ENCODE measurements at places on chromosomes 12 and 14. TPM values are rescaled to one million over a fixed set of nuclear protein-coding genes. Genes with fewer than 3 reads are reported as not detected.

GRCh38 chr14:31228533-31228932 lies 20.9 kb upstream of the HECTD1 start:
- no peak overlapping the region for H3K4me3 ChIP-seq
- H3K27ac ChIP-seq = no peak overlapping the region
- no peak for DNase-seq
- no peaks in the 10 kb centered on the region for H3K27me3 ChIP-seq
- H3K4me1 ChIP-seq = peaks cover 3% of the 10 kb centered on the region

- no peaks in the 10 kb centered on the region for H3K36me3 ChIP-seq
- H3K27ac ChIP-seq = no peak overlapping the region
- no peaks in the 10 kb centered on the region for H3K27me3 ChIP-seq
- peaks cover 3% of the 10 kb centered on the region for H3K4me1 ChIP-seq
- H3K4me3 ChIP-seq = no peak overlapping the region
These were observed 16.1 kb upstream of the CD69 start for GRCh38 chr12:9776781-9777180.

DNA sequence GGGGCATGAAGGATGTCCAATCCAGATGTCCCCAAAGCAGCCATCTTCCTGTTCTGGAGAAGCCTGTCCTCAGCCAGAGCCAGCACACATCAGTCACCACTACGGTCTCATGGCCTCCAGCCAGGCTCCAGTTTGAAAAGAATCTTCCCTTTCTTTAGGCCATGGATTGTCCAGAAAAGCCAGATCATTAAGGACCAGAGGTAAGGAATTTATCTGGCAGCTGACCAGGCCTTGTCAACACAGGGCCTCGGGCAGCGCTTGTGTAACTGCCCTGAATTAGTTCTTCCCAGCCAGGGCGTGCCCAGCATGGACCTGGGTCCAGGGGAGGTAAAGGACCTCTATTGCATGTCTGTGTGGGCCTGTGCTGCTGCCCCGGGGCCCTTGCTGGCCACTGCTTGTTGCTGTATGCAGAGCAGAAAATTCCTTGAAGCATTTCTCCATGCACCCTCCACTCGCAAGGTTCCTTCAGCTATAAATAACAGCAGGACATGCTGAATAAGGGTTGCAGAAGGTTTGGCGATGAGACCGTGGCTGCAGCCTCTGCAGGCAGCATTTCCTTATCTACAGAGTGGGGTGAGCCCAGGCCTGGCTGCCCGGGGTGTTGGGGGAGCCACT lies 21.7 kb upstream of the VPS37B start:
- no peak overlapping the region for H3K4me3 ChIP-seq
- H3K27me3 ChIP-seq = no peaks in the 10 kb centered on the region
- DNase-seq = no peak

GRCh38 chr14:77554207-77554606 lies 55.6 kb upstream of the ISM2 start:
- H3K36me3 ChIP-seq = peaks cover 66% of the 10 kb centered on the region
- H3K27me3 ChIP-seq = no peaks in the 10 kb centered on the region
- H3K4me1 ChIP-seq = peaks cover 36% of the 10 kb centered on the region
- H3K27ac ChIP-seq = peak overlapping the region; percentile 46
- DNase-seq = peak; percentile 37

DNA sequence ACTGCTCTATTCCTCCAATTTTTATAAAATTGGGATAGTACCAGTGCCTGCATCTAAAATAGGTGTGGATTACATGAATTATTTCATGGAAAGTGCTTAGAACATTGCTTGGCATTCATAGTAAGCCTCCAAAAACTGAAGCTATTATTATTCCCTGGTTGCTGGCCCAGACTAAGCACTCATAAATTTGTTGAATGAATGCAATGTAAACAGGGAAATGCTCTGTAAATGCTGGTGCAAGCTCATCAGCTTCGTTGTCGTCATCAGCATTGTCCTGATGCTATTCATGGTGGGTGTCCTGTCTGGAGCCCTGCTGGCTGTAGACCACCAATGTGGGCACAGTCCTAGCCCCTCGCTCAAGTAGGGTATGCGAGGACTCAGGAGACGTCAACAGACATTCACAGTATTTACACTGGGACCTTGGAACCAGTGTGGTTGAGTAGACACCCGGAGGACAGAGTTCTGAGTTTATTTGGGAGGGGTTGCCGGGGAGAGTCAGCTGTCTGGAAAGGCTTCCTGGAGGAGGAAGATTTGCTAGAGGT lies 16.5 kb downstream of the BDKRB2 start:
- H3K4me1 ChIP-seq = no peaks in the 10 kb centered on the region
- DNase-seq = no peak
- peaks cover 10% of the 10 kb centered on the region for H3K27me3 ChIP-seq
- no peaks in the 10 kb centered on the region for H3K36me3 ChIP-seq
- H3K4me3 ChIP-seq = no peak overlapping the region
- no peak overlapping the region for H3K27ac ChIP-seq

GRCh38 chr12:110849748-110850403 lies 3.1 kb downstream of the CCDC63 start:
- H3K4me1 ChIP-seq = peaks cover 4% of the 10 kb centered on the region
- no peaks in the 10 kb centered on the region for H3K27me3 ChIP-seq
- DNase-seq = no peak

DNA sequence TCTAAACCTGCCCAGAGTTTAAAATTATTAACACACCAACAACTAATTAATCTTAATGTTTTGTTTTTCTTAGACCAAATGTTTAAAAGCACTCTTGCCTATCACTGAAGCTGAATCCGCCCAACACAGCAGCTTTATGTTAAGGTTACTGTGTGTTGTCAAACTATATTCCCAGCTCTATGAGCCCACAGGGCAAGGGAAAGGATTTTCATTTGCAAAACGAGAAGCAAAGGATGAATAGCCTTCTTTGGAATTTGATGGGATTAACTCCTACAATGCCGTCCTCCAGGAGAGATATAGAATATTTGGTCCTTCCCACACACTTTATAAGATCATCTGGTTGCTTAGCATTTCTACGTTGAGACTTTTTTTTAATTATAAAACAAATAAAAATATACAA lies 43.7 kb downstream of the DUSP16 start:
- no peaks in the 10 kb centered on the region for H3K27me3 ChIP-seq
- no peak overlapping the region for H3K27ac ChIP-seq
- H3K4me3 ChIP-seq = no peak overlapping the region
- H3K4me1 ChIP-seq = no peaks in the 10 kb centered on the region
- DNase-seq = no peak

GRCh38 chr14:70652871-70653270 lies 11.2 kb downstream of the TTC9 start:
- DNase-seq = no peak
- H3K36me3 ChIP-seq = no peaks in the 10 kb centered on the region
- H3K4me3 ChIP-seq = no peak overlapping the region

- no peak overlapping the region for H3K4me3 ChIP-seq
- H3K27ac ChIP-seq = no peak overlapping the region
- H3K36me3 ChIP-seq = no peaks in the 10 kb centered on the region
- DNase-seq = no peak
- H3K27me3 ChIP-seq = no peaks in the 10 kb centered on the region
These were observed 116.3 kb downstream of the TMTC3 start for GRCh38 chr12:88258396-88258795.

DNA sequence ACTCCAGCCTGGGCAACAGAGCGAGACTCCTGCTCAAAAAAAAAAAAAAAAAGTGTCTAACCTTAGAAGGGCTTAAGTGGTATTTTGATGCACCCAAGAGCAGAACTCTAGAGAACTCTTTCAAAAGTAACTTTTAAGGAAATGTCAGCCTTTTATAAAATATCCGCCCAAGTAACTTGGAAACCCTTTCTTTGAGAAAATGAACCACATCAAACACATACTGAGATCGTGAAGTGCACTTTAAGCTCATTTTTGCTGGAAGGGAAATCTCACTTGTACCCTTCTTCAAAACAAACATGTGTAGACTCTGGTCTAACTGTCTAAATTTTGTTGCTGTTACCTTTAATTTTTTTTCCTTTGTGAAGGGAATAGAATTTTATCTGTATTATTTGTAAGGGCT lies 5.5 kb downstream of the C12orf56 start:
- no peaks in the 10 kb centered on the region for H3K36me3 ChIP-seq
- no peak for DNase-seq
- no peak overlapping the region for H3K27ac ChIP-seq
- H3K4me1 ChIP-seq = peaks cover 3% of the 10 kb centered on the region
- H3K4me3 ChIP-seq = no peak overlapping the region

- no peak overlapping the region for H3K27ac ChIP-seq
- no peak overlapping the region for H3K4me3 ChIP-seq
- no peaks in the 10 kb centered on the region for H3K4me1 ChIP-seq
- peaks cover 31% of the 10 kb centered on the region for H3K36me3 ChIP-seq
- no peak for DNase-seq
These were observed 141.6 kb downstream of the ITPR2 start for GRCh38 chr12:26691234-26691970.

JPH4 gene
- polyA plus RNA-seq = not detected

PIK3C2G gene
- polyA plus RNA-seq = not detected

IAPP gene
- not detected for polyA plus RNA-seq

TAS2R13 gene
- polyA plus RNA-seq = not detected

NGB gene
- polyA plus RNA-seq = not detected

SCN8A gene
- polyA plus RNA-seq = 0.16 TPM

Data from B cell (primary cell).